ENCODE measurements at places on chromosomes 12 and 14.

DNA sequence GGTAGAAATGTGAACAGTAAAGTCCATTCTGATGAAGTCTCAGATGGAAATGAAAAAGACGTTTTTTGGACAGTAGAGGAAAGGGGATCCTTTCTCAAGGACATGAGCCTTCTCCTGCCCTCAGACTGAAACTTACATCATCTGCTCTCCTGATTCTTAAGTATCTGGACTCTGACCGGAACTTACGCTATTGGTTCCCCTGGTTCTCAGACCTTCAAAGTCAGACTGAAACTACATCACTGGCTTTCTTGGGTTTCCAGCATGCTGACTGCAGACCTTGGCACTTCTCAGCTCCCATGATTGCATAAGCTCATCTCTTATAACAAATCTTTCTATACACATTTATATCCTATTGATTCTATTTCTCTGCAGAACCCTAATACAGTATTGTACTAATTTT lies 291.0 kb downstream of the SNAPC1 start:
- no peak for DNase-seq

GRCh38 chr14:32938719-32939253 lies at the start of gene NPAS3:
Gene NPAS3, plus strand, starts transcription at chr14:32938879.
- DNase-seq: no peak

DNA sequence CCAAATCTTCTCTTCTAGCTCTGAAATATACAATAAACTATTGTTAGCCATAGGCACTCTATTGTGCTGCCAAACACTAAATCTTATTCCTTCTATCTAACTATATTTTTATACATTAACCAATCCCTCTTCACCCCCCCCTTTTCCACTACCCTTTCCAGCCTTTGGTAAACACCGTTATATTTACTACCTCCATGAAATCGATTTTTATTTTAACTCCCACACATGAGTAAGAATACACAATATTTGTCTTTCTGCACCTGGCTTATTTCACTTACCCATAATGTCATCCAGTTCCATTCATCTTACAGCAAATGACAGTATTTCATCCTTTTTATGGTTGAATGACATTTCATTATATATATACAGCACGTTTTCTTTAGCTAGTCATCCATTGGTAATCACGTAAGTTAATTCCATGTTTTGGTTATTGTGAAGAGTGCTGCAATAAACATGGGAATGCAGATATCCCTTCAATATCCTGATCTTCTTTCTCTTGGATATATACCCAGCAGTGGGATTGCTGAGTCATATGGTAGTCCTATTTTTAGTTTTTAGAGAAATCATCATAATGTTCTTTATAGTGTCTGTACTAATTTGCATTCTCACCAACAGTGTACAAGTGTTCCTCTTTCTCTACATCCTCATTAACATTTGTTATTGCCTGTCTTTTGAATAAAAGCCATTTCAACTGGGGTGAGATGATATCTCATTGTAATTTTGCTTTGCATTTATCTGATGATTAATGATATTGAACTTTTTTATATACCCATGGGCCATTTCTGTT lies 34.2 kb upstream of the PLBD1 start:
- no peak for DNase-seq

DNA sequence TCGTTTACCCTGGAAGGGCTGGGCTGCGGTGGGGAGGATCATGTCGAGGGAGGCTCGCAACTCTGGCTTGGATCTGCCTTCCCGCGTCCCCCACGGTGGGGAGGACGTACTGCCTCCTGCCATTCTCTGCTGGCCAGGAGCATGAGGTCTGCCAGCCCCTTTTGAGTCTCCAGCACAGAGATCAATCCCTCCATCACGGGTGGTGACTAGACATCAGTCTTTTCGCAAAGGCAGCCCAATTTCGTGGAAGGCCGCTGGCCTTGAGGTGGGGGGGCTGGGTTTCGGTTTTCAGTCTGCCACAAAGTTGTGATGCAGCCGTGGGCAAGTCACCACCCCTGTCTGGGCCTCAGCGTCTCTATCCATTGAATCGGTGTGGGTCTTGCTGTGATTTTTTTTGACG lies 62.2 kb downstream of the PRMT8 start:
- DNase-seq: no peak

DNA sequence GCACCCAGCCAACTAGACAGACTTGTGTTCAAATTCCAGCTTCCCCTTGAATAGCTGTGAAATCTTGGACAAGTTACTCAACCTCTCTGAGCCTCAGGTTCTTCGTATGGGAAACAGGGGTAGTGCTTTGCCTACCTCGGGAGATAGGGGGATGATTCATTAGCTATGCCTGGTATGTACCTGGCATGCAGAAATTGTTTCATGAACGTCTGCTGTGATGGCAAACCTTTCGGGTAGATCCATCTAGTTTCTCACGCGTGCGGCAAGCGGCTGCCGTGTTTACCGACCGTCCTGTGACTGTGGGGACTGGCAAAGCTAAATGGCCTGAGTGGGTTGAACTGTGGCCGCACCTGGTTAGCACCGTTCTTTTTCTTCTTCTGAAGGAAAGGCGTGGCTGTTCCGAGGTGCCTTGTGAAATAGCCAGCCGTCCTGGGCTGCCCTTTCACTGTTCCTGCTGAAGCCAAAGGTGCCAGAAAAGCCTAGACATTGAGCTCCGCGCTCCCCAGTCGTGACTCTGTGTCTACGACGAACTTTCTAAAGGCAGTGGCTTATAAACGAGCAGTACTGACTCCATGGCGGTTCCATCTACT lies 40.6 kb upstream of the MED13L start:
- DNase-seq: peak; percentile 88

DNA sequence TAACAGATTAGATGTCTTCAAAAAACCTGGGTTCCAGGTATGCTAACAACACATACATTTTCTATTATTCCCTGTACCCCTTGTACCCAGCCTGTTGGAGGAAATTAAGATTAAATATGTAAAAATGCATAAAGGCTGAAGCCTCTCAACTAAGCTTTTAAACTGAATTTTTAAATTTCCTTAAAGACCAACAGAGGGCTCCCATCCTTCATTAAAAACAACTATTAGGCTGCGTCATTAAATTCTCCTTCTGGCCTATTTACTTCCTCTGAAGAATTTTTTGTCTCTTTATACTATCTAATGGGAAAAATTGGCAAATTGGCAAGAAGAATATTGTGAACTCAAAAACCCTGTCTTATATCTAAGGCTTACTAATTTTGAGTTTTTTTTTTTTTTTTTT lies 21.8 kb downstream of the SENP1 start:
- no peak for DNase-seq

DNA sequence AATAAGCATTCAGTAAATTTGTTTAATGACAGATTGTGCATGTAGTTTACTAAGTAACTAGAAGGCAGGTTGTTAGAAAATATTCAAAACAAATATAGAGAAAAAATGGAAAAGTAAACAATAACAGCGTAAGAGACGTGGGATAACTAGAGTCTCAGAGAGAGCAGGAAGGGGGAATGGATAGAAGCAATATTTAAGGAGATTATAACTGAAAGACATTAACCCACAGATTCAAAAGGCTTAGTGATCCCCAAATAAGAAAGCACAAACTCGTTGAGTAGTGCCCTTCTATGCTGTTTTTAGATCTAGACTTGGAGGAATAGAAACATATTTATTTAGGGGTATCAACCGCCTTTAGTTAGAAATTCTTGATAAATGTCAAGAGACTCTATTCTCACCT lies 169.7 kb upstream of the RGS6 start:
- no peak for DNase-seq

GRCh38 chr14:25111061-25111601 lies 61.2 kb upstream of the STXBP6 start:
- DNase-seq: no peak

- no peak for DNase-seq
Measured at GRCh38 chr14:72612041-72612440, 281.9 kb downstream of the DPF3 start.

DNA sequence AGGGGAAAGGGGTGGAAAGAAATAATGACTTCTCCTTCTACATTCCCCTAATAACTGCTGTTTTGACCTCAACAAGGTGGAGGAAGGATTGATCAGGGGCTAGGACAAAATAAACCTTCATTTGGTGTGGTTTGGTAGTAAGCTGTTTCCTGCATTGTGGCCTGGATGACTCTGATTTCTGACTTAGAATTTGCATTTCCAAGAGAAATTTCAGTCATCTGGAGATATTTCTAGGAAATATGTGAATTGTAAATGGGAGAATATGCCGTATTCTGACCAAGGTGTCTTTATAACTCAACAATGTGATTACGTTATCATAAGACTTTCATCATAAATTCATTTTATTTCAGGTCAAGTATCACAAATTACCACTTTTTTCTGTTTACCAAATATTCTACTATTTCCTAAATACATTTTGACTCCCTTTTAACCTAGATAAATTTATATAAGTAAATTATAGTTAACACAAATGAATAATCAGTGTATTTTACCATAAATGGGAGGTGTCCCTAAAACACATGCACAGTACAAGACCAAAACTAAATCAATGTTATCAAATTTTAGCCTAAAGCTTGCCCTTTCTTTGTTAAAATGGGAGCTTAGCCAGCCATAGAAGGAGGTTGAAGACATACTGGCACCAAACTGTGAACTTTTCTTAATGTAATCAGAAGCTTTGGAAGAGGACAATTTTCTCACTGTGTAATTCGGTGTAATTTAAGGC lies 828.8 kb downstream of the TMTC2 start:
- DNase-seq: no peak

DNA sequence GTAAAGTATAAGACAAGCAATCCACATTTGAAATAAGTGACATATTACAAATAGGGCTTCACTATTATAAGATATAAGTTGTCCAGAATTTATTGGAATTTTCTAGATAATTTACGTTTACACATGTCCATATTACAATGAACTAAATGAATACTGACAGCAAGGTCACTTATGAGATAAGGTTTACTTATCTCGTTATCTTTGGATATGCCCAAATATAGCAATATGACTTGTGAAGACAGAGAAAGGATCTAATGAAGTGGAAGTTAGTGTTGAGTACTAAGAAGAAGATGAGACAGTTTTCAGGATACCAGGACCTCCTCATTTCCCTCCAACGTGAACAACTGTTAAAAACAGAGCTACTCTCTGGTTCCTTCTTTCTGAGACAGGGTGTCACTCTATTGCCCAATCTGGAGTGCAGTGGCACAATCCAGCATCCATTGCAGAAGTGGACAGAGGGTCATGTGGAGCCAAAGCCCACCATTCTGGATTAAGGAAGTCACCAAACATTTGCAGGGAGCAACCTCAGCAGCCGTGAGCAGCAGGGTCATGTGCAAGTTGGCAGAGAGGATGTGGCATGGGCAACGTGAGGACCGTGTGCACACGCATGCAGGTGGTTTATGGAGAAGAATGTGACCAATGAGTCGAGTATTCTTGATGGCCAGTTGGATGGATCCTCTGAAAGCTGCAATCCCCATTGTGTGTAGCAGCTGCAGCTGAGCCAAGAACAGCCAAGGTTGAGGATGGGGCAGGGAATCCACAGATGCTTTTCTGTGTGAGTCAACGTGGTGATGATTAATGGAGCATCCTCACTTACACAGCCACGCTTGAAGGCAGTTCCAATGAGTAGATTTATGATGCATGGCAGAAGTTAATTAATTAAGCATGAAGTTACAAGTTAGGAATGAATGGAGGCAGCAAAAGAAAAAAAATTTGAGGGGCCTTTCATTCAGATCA lies 111.0 kb downstream of the BICD1 start:
- DNase-seq: peak; percentile 58

DNA sequence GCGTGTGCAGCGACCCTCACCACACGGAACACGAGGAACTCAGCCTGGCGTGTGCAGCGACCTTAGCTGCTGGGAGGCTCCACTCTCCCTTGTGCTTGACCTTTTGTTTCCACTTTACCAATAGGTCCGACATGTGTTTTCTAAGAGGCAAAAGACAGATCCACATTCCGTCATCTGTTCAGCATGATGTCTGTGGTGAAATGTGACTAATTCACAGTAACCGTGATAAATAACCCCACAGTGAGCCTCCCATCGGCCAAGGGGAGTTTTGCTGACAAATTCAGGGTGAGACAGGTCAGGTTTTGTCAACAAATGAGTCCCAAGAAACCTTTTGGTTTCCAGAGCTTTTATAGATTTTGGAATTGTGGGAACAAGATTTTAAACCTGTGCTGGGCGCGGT lies 55.9 kb downstream of the MOK start:
- no peak for DNase-seq

GRCh38 chr14:67963545-67963944 lies 144.0 kb downstream of the RAD51B start:
- DNase-seq: no peak

- no peak for DNase-seq
Measured at GRCh38 chr12:12821975-12822374, 8.8 kb downstream of the DDX47 start.

- no peak for DNase-seq
Measured at GRCh38 chr14:57066887-57067513, 201.7 kb downstream of the EXOC5 start.
